ENCODE measurements at places on chromosomes 2 and 18.

DNA sequence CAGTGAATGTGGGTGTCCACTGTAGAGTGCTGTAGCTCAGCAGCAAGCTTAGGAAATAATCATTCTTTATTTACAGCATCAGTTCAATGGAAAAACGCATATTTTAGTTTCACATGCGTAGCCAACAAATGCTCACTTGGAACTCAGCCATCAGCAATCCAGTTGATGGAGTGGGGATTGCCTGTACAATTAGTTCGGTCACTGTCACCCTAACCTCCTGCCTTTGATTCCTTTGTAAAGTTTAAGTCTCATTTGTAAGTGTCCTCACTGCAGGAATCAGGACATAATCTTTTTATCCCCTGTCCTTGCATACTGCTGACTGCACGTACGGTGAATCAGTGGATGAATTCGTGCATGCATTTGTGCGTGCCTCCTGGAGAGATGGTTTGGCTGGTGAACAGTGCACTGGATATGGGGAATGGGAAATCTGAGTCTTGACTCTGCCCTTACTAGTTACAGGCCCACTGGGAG lies 55.9 kb downstream of the RAB31 start:
- peak; percentile 61 for DNase-seq

- DNase-seq, result peak; percentile 75
Measured at GRCh38 chr2:48589170-48589767, 28.4 kb upstream of the GTF2A1L start.

GRCh38 chr18:24616653-24617052 lies 156.2 kb downstream of the HRH4 start:
- DNase-seq, result no peak

DNA sequence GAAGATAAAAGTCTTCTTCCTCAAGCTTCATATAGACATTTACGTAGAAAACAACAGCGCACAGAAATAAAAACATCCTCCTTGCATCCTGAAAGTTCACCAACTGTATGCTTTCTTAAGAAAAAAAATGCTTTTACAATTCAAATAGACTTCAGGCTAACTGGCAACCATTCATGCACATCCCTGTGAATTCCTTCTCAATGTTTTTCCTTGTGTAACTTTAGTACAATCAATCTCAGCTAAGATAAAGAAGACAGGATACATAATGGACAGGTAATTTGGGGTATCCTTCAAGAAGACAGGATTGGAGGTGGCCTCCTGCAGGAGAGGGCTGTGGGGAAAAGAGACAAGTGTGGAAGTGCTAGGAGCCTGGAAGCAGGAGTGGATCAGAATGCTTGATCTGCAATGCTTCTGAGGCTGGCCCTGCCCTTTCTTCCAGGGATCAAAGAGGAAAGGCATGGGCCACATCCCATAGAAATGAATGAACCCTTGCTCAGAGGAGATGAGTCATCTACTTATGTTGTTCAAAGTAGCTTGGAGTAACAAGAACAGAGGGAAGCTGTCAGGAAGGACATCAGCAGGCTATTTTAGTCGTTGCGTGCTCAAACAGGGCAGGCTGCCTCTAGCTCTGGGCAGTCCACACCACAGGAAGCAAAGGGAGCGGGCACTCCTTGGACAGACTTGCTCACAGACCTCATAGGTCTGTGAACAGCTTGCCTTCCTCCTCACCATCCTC lies 126.6 kb downstream of the TMEM131 start:
- no peak for DNase-seq

GRCh38 chr18:49691177-49691608 lies 122.1 kb downstream of the ACAA2 start:
- DNase-seq, result no peak

- DNase-seq, result no peak
Measured at GRCh38 chr2:178213991-178214390, 19.7 kb downstream of the OSBPL6 start.

DNA sequence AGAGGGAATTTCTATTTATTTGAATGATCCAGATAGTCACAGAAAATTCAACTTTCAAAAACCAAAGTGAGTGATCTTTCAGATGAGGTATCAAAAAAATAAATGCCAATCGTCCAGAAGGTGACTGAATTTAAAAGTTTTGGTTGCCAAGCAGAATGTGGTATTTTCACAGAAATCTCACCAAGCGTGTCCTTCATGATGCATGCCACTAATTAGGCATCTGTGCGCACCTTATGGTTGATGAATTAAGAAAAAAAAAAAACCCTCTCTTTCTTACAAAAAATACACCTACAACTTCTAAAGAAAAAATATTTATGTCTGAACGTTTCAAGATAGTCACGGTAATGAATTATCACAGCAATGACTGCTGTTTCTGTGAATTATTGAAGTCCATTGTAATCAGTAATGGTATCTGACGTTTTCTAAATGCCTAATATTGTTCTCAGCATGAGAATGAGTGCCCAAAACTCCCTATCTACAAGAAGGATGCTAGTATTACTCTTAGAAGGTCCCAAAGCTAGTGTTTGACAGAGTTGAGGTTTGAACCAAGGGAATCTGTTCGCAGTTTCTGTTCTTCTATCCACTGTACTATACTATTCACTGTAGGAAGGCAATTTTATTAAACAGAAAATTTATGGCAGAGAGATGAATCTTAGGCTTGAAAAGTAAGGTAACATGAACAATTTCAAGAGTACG lies 219.6 kb upstream of the NETO1 start:
- DNase-seq, result no peak

DNA sequence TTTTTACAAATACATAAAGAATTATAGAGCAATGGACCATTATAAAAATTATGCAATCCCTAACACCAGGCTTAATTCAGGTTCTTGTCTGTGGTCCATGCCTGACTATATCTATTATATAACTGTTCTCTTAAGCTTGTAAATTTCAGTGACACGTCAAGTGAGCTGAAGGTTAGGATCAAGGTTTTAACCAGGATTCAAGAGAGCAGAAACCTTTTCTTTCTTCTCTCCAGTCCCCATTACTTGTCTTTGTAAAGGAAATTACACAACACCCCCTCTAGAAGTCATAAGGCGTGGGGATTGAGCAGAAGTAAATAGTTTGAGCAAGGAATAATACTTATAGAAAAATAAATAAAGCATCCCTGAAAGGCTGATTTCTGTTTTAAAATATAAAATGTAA lies 122.0 kb downstream of the ZNF521 start:
- DNase-seq, result no peak

GRCh38 chr18:56831988-56832387 lies 180.8 kb downstream of the WDR7 start:
- no peak for DNase-seq

- no peak for DNase-seq
Measured at GRCh38 chr18:75140296-75140695, 68.6 kb downstream of the PTGR3 start.

GRCh38 chr2:134262684-134263083 lies 8.8 kb downstream of the MGAT5 start:
- no peak for DNase-seq

GRCh38 chr2:20614201-20615067 lies 36.5 kb downstream of the HS1BP3 start:
- peak; percentile 56 for DNase-seq

GRCh38 chr2:195535911-195536522 lies 121.0 kb upstream of the SLC39A10 start:
- DNase-seq, result no peak

GRCh38 chr2:11568436-11568835 lies 34.6 kb downstream of the GREB1 start:
- DNase-seq, result no peak

DNA sequence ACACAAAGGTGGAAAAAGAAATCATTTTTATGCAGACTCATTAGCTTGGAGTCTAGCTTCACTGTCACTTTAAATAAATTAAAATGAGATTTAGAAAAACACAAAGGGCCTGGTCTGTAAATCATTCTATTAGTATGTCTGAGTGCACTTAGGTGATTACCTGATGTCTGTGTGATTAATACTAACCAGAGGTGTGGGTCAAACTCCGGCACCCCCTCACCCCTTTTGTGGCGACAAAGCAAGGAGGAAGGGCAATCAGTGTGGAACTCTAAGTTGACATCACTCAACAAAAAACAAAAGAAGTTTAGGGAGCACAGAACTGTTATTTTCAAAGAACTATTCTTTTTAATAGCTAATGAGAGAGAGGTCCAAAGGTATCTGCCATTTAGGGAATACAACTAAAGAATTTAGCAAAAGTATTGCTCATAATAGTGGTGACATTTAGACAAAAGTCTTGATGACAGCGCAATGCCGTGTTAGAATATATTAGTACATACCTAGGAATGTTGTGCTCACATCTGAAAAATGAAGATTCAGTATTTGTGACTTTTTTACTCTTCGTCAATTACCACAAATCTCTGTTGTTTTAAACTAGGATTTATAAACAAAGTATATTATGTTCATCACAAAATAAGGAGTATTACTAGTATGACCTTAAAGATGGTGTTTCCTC lies 66.3 kb downstream of the ZEB2 start:
- DNase-seq, result no peak

DNA sequence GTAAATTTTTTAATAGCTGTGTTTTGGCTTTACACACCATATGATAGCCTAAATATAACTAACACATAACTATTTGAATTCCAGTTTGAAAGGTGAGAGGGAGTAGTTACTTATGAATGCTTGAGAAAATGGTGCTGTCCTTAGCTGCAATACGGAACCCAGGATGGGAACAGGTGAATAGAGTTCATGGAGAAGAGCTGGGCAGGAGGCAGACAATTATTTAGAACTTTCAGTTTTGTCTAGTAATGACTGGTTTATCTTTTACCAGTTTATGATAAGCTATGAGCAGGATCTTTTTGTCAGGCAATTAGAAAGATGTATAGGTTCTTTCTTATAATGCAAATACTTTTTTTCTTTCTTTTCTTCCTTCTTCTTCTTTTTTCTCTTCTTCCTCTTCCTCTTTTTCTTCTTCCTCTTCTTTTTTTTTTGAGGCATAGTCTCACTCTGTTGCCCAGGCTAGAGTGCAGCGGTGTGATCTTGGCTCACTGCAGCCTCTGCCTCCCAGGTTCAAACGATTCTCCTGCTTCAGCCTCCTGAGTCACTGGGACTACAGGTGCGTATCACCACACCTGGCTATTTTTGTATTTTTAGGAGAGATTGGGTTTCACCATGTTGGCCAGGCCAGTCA lies 25.9 kb downstream of the UBR3 start:
- no peak for DNase-seq

- no peak for DNase-seq
Measured at GRCh38 chr18:217532-218336, 50.1 kb downstream of the THOC1 start.

DNA sequence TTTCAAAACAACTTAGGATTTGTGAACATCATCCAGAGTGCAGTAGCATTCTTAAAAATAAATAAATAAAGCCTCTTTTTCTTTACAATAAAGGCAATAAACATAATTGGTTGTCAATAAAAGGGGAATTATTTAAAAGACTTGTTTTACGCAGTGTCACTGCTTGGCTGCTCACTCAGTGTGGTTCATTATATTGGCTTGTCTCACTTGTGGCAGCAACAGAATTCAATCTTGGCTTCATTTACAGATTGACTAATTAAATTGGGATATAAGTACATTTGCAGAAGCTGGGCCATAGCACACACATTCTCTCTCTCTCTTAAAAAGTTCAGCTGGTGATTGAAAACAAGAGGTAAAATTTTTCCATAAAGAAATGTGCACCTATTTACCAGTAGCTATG lies 1027.6 kb downstream of the LRP1B start:
- no peak for DNase-seq

DNA sequence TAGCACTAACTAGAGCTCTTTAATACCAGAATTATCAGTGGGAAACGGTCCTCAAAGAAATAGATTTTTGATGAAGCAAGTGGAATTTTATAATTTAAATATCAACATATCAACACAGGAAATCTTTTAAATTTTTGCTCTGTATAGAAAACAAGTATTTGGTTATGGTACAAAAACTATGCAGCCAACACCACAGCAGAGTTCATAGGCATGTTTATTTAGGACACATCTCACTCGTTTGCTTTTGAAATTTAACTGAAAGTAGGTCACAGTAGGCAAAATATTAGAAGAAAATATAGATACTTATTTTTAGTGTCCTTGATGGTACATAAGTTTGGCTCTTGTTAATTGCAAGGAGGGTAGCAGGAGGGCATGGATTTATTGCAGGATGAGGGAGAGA lies 34.3 kb upstream of the TANC1 start:
- no peak for DNase-seq

GRCh38 chr2:105610576-105611332 lies 134.0 kb upstream of the NCK2 start:
- peak; percentile 43 for DNase-seq

DNA sequence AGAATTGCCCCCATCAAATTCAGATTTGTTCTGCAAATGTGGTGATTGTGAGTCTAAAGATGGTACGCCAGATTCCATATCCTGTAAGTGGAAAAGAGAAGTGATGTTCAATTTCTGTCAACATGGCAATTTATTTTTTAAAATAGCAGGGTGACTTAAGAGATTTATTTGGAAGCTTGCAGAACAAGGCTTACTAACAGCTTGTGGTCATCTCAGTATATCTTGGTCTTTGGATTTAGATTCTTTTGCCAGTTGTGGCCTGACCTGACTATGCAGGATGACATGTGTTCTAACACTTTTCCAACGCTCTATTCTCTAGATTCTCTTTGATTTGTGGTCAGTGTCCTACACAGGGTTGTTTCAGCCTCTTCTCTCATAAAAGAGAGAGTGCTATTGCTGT lies 74.4 kb downstream of the MAP3K20 start:
- no peak for DNase-seq

DNA sequence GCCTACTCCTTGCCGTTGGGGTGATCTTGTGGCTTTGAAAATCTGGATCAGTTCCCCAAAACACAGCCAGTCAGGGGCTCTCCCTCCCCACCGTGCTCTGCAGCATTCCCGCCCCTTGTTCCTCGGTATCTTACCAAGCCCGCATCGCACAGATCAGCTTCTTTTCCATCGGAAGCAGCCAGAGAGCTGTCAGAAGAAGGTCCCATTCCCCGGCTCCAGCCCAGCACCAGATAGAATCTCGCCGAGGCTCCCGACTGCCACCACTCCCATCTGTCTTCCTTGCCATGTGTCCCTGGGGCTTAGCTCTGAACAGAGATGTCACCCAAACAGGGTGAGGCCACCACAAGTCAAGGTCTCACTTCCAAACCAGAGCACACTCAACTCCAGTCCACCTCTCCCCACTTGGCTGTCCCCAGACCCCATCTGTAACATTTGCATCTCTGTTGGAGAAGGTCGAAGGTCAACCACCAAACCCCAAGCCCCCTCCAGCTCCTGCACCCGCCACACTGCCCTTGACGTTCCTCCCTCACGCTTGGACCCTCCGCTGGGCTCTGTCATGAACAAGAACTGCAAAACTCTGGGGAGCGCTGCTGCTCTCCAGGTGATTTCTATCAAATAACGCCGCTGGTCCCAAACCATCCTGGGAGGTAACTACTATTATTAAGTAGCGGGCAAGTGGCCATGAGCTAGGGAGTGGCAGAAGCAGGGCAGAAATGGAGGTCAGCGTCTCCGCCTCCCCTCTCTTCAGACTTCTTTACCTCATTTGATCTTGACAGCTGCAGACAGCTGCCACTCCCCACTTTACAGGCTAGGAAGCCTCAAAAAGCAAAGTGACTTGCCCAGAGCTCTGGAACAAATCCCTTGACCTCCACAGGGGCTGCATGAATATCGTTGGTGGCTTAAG lies 70.0 kb upstream of the TAF1B start:
- no peak for DNase-seq

- no peak for DNase-seq
Measured at GRCh38 chr18:76161983-76162382, 333.1 kb downstream of the ZNF516 start.

- DNase-seq, result peak; percentile 62
Measured at GRCh38 chr18:57353137-57353939, 981 bp downstream of the ST8SIA3 start.

- no peak for DNase-seq
Measured at GRCh38 chr2:134628453-134628852, 90.3 kb downstream of the TMEM163 start.

GRCh38 chr18:76544511-76545345 lies 49.7 kb upstream of the ZNF516 start:
- no peak for DNase-seq

Data from stomach (tissue), 19 donors.